ENCODE measurements at places on chromosomes 16 and 17.

- DNase-seq = no peak
Measured at GRCh38 chr16:168424-168823, 2.6 kb downstream of the HBM start.

DNA sequence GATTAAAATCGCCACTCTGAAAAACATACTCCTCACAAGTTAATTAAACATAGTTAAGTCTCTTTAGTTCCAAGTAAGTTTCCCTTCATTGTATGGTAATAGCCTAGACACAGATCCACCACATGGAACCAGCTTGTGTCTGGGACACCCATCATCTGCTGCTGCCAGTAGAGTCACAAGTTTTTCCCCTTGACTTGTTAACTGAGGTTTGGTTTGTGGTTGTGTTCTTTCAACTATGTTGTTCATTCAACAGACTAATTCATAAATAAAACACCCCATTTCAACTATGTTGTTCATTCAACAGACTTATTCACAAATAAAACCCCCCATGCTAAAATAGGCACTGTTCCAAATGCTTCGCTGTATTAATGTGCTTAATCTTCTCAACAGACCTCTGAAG is 24.4 kb downstream of the YWHAE start:
- no peak for DNase-seq

- no peak for DNase-seq
Measured at GRCh38 chr17:82344175-82344907, 10.8 kb upstream of the SECTM1 start.

GRCh38 chr16:50354082-50354481 is 14.7 kb downstream of the BRD7 start:
- DNase-seq = no peak

DNA sequence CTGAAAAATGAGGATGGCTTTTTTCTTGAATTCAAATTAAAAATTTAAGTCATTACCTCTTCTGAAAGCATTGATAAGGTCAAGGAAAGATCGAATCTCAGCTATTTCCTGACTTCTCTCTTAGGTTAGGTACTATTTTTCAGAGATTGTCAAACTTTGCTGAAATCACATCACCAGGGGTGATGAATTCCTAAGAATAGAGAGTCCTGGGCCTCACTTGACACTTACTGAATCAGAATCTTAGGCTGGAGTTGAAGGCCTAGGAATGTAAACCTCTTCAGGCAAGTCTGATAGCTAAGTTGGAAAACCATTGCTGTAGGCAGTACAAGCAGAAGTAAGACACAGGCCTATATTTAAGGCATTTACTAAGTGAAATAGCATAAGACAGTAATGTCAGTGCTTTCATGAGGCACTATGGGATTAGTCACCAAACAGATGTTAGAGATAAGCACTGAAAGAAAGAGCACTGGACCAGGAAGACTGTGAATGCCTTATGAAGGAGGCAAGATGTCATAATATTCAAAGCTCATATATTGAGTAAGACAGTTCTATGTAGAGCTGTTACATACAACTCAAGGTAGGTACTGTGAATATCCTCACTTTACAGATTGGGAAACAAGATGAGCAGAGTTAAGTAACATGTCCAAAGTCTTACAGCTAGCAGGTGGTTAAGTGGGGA is 21.5 kb downstream of the DCAF7 start:
- DNase-seq = no peak

DNA sequence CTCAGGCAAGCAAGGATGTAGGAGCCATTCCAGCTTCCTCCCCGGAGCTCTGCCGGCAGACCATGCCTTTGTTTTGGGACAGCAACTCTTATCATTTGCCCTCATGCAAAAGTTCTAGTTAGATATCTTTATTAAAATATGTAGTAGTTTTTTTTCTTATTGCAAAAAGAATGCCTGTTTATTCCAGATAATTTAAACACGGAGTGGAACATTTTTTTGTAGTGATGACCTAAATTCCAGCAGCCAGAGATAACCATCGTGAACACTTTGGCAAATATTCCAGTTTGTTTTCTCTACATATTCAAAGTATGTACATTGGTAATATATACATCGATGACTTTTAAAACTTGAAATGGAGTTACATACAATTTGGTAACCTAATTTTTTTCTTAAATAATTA is 54.8 kb downstream of the CRISPLD2 start:
- DNase-seq = no peak

DNA sequence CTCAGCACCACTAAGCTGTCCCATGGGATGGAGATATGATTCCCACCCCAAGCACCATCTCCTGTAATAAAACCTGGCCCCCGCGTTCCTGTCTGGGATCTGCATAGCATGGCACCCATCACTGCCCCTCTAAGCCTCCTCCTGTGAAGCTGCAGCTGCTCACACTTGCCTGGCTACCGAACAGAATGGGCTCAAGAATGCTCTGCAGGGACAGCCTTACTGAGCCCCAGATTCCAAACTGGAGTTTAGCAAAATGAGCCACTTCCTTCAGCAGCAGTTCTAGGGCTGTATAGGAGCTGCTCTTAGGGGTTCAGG is 256.1 kb downstream of the CPPED1 start:
- DNase-seq = no peak

- DNase-seq = no peak
Measured at GRCh38 chr17:82241183-82241925, 12.5 kb downstream of the SLC16A3 start.

GRCh38 chr16:71557954-71558582 is 18.8 kb downstream of the TAT start:
- DNase-seq = no peak

GRCh38 chr17:7656958-7657609 is 6.4 kb downstream of the ATP1B2 start:
- DNase-seq = no peak

- peak; percentile 73 for DNase-seq
Measured at GRCh38 chr16:67430977-67431774, at the start of gene HSD11B2. TSS of gene HSD11B2 (plus strand) at chr16:67431121. CDS start at chr16:67431249, 128 bp downstream.

GRCh38 chr16:8714174-8714573 is 39.8 kb downstream of the ABAT start:
- no peak for DNase-seq

DNA sequence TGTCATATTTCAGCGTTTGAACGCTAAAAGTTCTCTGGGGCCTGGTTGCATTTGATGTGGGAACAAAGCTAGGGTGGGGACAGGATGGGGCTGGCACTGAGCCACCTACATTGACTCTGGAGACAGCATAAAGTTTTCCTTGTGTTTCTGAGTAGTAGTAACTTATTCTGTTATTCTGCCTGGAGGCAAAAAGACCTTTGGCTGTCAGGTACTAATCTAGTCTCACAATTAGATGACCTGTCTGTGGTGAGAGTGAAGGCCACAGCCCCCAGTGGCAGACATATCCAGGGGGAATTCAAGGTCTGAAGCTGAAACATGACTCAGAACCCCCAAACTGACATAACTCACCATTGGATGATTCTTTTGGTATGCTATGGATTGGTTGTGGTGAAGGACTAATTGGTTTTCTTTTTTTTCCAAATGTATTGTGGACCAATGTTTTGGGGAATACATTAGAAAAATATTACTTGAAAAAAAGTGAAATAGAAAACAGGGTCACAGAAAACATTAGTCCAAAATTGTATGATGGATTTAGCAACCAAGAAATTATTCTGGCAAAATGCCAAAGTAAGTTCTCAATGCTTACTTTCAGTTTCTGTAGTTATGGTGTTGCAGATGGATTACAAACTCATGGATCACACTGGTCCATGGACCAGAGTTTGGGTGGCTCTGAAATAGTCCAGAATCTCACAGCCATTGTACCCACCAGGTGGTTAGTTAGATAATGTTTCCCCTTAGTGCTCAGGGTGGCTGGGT is 10.5 kb upstream of the SALL1 start:
- DNase-seq = no peak

DNA sequence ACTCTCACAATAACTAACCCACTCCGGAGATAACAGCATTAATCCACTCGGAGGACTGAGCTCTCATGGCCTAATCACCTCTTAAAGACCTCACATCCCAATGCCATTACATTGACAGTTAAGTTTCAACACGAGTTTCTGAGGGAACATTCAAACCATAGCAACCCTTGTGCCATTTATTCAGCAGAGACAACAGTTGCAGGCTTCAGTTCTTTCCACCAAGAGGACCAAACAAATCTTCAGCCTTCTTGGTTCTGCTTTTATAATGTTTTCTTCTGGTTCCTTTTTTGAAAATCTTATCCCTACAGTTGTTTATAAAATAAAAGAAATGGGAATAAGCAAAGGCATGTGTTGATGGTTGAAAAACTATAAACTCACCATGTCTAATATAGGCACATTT is 2.1 kb upstream of the CD300E start:
- no peak for DNase-seq

- no peak for DNase-seq
Measured at GRCh38 chr16:65749506-65749905, 617.0 kb upstream of the CDH5 start.

GRCh38 chr17:9307313-9307998 is 268.2 kb downstream of the STX8 start:
- no peak for DNase-seq

DNA sequence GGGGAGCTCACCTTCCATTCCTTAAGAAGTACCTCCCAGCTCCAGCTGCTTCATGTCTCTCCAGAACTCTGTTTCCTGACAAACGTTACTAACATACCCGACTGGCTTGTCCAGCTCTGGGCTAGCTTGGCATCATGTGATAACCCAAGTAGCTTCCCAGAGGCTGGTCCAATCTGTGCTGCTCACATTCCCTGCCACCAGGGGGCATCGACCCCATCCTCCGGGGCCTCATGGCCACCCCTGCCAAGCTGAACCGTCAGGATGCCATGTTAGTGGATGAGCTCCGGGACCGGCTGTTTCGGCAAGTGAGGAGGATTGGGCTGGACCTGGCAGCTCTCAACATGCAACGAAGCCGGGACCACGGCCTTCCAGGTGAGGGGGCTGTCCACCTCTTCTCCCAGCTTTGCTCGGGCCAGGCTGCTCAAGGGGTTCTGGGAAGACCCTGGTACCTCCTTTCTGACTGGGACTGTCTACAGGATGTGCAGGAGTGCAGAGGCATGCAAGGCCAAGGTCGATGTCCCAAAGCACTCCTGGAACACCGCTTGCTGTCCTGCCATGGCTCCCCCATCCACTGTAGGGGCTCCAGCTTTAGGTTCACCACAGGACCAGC is 7.6 kb downstream of the EPX start:
- peak; percentile 63 for DNase-seq

DNA sequence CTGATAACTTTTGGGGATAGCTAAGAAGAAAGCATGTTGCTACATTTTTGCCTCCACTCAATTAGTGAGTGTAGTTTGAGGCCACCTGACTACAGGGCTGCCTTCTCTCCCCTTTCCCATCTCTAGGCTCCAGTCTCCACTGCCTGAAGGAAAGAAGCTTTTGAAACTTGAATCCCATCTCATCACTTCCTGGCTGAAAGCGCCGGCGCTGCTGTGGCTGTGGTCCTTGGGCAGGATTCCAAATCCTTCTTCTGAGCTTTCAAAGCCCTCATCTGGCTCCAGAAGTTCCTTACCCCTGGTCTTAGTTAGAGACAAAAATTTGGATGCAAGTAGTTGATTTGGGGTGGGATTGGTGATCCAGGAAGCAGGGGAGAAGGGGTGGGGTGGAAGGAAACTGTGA is 119.4 kb downstream of the FOXL1 start:
- no peak for DNase-seq

- DNase-seq = no peak
Measured at GRCh38 chr16:75742424-75743047, 16.2 kb upstream of the CPHXL start.

GRCh38 chr17:76720211-76720610 is 6.2 kb downstream of the JMJD6 start:
- no peak for DNase-seq

GRCh38 chr16:4525069-4525468 is 13.5 kb downstream of the CDIP1 start:
- DNase-seq = no peak

DNA sequence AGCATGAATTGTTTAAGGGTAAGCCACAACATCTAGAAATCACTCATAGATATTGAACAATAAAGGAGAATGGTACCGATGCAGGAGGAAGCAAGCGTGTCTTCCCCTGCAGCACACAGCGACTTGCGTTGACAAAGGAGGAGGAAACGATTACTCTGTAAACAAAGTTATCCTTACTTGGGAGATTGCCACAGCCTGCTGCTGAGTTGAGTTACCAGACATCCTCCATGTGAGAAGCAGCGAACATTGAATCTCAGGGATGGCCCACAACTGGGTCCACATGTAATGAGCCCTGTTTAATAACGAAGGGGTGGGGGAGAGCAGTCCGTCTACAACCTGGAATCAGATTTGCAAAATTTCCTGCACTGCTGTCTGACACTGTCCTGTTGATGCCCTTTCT is 27.7 kb downstream of the CLUH start:
- DNase-seq = no peak

DNA sequence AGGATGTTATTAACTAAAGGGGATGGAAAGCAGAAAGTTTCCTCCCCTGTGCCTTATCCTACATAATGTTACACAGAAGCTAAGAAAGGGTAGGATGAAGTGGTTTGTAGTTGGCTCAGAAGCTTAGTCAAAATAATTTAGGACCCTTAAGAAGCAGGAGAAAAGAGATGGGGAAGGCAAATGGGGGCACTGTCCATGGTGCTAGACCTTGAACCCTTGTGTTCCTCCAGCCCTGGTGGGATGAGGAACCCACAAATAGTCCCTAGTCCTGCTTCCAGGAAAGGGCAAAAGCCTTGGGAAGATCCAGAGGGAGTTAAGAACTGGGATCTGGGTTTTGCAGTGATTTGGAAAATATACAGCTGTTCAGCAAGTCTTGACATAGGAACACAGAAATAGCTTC is 54.5 kb downstream of the SLC5A11 start:
- DNase-seq = no peak

- DNase-seq = no peak
Measured at GRCh38 chr16:49936791-49937190, 80.9 kb upstream of the ZNF423 start.

GRCh38 chr17:36939052-36939801 is 2.0 kb downstream of the LHX1 start:
- DNase-seq = no peak

DNA sequence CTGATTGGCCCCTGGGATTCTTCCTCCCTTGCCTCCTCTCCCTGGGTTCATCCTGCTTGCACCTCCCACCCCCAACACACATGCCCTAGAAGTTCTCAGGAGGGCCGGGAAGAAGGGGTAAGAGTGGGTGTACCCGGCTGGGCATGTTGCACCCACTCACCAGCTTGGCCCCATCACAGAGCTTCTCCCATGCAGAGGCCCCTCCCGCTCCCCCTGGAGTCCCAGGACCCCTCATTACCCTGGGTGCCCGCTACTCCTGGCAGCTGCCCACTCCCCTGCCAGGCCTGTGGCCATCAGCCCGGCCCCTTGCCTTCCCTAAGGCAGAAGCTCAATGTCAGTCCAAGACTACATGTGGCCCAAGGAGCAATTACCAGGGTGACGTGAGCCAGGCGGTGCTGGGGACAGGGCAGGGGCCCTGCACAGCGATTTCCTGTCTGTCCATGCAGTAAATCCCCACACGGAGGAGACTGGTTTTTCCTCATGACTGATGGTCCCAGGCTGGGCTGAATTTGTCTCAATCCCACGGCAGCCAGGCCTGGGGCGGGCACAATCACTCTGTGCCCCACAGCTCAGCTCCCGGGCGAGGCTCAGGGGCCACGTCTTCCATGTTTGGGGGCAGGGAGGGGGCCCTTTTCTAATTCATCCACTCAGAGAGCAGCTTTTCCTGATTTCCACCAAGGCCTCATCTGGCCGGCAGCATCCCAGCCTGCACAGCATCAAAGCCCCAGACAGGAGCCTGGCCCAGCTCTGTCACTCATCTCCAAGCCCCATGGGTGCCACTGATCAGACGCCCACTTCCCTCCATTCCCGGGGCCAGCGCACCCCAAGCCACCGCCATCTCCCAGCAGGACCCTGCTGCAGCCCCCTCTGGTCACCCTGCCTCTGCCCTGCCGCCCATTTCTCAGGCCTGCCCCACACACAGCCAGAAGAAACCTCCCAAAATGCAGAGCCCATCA is 234.7 kb downstream of the KATNIP start:
- DNase-seq = no peak
